ENCODE measurements at places on chromosomes 4 and X.

DNA sequence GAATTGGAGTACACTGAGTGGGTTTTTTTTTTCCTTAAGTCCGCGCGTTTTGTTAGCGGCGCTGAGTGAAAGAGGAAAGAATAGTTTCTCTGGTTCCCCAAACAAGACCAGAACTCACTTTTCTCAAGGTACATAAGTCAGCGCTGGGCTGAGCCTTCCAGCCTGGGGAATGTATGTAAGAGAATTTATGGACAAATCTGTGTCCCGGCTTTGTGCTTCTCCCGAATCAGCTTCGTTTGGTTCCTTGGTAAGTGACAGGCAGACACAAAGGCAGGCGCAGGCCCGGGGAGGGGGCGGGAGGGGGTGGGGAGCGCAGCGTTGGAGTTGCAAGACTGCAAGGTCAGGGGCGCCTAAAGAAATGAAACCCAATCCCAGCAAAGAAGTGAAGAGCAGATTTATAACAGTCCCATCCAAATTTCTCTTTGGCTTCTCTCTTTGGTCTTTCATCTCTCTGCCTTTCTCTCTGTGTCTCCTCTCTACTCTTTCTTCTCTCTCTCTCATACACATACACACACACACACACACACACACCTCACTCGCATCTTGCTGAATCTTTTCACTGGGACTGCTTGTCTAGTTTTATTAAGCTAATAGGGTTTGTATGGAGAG is 981 bp downstream of the TET2 start:
- DNase-seq = peak; percentile 32

DNA sequence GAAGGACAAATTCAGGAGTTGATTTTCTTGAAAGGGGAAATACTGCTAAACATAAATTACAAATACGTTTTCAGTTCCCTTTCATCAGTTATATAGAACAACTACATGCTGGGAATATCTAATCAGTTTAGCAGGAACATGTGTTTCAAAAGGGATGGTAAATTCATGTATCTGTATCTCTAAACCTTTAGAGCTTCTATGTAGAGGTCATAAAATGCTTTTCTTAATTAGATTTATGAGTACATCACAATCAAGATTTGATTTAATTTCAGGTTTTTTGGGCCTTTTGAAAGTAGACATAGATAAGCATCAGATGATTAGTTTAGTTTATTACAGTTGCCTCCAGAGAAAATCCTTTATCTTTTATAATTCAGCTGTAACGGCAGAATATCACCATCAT is 12.9 kb downstream of the PDLIM3 start:
- no peak for DNase-seq

- DNase-seq = no peak
These were observed 45.6 kb downstream of the RFC1 start for GRCh38 chr4:39320381-39321115.

- DNase-seq = no peak
These were observed 419.1 kb upstream of the KLHL4 start for GRCh38 chrX:87098477-87098876.

- DNase-seq = no peak
These were observed 53.3 kb downstream of the WFS1 start for GRCh38 chr4:6322761-6323566.

DNA sequence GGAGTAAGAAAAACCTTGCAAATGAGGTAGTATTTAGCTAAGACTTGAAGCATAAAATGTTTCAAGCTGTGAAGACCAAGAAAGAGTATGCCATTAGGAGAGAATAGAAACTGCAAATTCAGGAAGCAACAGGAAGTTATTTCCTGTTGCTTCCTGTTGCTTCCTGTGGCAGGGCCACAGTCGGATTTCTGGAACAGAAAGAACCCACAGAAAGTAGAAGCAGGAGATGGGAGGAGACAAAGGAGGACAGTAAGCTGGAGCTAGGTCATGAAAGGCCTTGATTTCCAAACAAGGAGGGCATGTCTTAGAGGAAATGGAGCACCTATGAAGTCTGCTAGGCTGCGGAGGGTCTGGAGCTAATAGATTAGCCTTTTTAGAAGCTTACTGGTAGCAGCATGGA is 17.2 kb downstream of the ASB11 start:
- DNase-seq = no peak

GRCh38 chr4:27082776-27083175 is 222.1 kb downstream of the STIM2 start:
- no peak for DNase-seq

DNA sequence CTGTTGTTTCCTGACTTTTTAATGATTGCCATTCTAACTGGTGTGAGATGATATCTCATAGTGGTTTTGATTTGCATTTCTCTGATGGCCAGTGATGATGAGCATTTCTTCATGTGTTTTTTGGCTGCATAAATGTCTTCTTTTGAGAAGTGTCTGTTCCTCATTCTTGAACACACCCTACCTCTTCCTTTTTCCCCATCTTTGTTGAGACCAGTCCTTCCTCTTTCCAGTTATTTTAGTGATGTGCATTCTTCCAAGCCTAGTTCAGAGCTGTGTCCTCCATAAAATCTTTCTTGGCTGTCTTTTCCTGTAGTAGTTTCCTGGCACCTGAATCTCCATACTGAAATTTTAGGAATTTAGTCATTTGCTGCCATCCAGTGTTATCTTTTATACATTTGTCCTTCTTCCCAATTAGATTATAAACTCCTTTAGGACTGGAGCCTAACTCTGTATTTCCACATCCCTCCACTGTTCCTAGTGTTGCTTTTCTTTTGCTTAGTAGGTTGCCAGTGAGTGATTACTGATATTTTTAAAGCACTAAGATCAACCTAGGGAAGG is 11.4 kb downstream of the FHIP1A start:
- DNase-seq = no peak

GRCh38 chr4:100880011-100880410 is 362.2 kb upstream of the EMCN start:
- DNase-seq = no peak
